ENCODE measurements at places on chromosomes 1 and 21.

DNA sequence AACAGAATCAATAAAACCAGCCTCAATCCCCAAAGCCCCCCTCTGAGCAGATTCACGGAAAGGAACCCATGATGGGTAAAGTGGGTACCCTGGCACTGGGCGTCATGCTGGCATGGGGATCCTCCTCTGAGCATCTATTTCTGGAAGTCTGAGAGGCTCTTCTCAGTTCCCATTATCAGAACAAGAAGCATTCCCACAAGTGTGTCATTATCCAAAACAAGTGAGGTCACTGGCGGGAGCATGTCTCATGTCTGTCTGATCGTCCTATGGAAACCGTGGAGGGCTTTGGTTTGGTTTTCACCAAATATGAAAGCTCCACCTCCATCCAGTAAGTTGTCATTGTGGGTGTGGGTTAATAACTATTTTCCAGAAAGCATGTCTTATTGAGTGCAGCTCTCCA is 70.7 kb downstream of the PGM1 start:
- DNase-seq, result no peak

- no peak for DNase-seq
Measured at GRCh38 chr1:85453640-85454194, 11.2 kb downstream of the DDAH1 start.

DNA sequence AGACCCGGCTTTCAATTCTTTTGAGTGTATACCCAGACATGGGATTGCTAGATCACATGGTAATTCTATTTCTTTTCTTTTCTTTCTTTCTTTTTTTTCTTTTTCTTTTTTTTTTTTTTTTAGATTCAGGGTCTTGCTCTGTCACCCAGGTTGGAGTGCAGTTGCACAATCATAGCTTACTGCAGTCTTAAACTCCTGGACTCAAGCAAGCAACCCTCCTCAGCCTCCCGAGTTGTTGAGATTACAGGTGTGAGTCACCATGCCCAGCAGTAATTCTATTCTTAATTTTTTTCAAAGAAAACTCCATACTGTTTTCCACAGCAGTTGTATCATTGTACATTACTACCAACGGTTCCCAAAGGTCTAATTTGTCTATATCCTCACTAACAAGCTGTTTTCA is 13.5 kb upstream of the RNF186 start:
- DNase-seq, result no peak

DNA sequence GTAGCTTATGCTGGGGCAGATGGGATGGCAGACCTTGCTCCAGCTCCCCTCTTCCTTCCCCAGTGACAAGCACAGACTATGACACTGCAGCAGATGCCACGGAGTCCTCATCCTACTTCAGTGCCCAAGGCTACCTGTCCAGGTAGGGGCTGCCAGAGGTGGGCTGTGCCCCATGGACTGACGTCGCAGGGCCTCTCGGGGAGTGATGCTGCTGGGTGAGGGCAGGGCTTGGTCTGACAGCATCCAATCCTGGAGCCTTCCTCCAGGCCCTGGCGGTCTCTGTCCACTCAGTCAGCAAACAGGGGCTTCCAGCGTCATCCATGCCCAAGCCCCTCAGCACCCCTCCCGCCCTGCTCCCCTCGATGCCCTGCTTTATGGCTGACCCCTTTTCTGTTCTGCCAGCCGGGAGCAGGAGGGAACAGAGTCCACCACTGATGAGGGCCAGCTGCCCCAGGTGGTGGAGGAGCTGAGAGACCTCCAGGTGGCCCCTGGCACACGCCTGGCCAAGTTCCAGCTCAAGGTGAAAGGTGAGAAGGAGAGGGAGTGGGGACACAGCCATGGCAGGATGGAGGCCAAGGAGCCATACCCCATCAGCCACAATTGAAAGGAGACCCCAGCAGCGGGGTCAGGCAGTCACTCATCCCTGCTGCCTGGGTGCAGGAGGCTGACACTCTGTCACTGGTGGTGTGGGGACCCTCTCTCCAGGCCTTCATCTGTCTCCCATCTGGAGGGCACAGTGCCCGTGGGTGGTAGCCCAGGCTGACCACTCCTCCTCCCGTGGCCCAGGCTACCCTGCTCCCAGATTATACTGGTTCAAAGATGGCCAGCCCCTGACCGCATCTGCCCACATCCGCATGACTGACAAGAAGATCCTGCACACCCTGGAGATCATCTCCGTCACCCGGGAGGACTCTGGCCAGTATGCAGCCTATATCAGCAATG is 73.6 kb downstream of the TRIM11 start:
- no peak for DNase-seq

DNA sequence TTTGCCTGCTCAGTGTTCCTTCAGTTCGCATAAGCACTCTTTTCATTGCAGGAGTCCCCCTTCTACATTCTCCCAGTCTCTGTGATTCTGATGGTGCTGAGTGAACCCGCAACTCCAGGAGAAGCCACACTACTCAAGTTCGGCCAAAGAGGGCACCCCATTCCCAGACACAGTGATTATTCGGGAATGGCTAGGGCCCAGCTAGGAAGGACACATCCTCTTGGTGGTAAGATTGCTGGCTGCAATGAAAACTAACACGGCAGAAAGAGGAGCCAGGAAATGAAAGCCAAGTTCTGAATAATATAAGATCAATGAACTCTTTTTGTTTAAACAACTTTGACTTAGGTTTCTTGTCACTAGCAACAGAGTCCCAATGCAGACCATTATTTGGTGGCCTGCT is 14.9 kb downstream of the CREG1 start:
- DNase-seq, result no peak

Measured in stimulated activated CD8-positive, alpha-beta memory T cell treated with anti-CD3 and anti-CD28 coated beads, Interleukin-4, amount 100 ng/mL, for 4 hours (primary cell).